Stimulated activated CD8-positive, alpha-beta memory T cell treated with anti-CD3 and anti-CD28 coated beads, Interleukin-4, amount 100 ng/mL, for 24 hours (primary cell): ENCODE measurements at places on chromosomes 16 and 17.

DNA sequence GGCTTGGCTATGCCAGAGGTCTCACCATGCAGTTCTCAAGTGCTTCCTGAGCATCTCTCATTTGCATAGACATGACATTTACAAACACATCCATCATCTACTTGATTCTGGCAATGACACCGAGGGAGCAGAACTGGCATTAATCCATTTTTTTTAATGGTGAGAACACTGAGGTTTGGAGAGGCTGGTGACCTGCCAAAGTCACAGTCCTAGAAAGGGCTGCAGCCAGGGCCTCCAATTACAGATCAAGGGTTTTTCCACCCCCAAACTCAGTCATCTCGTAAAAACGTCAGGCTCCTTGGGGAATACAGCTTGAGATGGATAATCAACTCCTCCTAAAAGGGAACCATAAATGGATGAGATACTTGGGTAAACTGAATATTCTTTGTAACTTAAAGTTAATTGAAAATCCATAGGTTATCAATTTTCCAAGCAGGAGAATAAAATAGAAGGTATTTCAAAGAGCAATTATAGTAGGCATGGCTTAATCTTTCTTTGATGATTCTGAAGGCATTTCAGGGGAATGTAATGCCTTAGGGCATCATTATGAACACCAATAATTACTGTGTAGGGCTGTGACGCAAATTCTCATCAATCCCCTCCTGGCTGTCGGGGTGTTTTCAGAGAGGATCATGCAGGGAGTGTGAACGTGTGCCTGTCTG, 9.4 kb upstream of the MEOX1 start:
- DNase-seq: no peak

DNA sequence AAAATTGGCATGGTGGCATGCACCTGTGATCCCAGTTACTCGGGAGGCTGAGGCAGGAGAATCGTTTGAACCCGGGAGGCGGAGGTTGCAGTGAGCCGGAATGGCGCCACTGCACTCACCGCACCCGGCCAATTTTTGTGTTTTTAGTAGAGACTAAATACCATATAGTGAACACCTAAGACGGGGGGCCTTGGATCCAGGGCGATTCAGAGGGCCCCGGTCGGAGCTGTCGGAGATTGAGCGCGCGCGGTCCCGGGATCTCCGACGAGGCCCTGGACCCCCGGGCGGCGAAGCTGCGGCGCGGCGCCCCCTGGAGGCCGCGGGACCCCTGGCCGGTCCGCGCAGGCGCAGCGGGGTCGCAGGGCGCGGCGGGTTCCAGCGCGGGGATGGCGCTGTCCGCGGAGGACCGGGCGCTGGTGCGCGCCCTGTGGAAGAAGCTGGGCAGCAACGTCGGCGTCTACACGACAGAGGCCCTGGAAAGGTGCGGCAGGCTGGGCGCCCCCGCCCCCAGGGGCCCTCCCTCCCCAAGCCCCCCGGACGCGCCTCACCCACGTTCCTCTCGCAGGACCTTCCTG, at the start of gene HBQ1:
TSS of gene HBQ1 (plus strand) at position 359 of the 575 bp plus-strand sequence. CDS start at position 387, 28 bp downstream.
- DNase-seq: no peak

DNA sequence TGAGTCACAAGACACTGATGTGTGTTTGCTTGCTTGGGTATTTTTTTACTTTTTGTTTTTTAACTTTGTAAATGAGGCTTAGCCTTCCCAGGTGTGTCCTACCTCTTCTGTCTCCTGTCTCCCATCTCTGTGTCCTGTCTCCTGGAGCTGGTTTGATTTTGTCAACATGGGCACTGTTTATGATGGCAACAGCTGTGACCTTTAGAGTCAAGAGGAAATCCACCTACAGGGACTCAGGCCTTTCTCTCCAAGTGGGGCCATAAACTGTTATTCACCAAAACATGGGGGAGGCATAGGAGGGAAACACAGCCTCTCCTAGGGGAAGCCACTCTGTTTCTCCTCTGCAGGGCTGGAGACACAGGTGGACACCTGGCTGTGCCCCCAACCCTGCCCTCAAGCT, 13.1 kb upstream of the PLCG2 start:
- no peak for DNase-seq

GRCh38 chr16:88003316-88003715, 52.1 kb downstream of the BANP start:
- no peak for DNase-seq

GRCh38 chr17:4422864-4423263, 10.9 kb upstream of the SPNS3 start:
- no peak for DNase-seq

DNA sequence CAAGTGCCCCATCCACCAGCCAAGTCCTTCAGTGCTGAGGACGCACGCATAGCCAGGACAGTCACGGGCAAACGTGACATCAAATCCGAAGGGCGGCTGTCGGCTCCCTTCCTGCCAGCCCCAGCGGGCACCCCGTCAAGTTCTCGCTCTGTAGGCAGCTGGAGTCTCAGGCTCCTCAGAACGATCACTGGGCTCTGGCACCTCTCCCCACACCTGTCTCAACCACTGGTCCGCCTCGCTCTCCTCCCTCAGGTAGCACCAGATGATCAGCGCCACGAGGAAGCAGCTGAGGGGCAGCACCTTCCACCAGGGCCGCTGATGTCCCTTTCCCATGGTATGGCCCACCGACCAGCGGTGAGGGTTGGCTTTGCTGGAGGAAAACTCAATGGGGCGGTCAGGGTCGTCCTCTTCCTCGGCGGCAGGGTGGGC, 422 bp downstream of the UQCC4 start:
- DNase-seq: no peak

DNA sequence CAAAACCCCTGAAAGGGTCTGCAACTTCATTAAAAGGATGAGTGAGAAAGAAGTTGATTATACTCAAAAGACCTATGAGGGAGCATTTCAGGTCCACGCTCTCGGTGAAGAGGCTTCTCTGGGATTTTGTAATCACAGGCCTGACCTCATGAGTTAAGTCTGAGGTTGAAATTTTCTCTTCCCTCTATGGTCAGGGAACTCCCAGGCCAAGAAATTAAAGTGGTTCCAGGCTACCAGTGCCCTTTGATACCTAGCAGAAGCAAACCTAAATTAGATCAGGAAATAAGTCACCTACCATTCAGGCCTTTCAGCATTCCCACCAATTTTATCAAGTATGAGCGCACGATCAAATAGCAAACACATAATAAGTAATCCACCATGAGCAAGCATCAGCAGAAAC, 27.9 kb downstream of the MBTD1 start:
- no peak for DNase-seq

DNA sequence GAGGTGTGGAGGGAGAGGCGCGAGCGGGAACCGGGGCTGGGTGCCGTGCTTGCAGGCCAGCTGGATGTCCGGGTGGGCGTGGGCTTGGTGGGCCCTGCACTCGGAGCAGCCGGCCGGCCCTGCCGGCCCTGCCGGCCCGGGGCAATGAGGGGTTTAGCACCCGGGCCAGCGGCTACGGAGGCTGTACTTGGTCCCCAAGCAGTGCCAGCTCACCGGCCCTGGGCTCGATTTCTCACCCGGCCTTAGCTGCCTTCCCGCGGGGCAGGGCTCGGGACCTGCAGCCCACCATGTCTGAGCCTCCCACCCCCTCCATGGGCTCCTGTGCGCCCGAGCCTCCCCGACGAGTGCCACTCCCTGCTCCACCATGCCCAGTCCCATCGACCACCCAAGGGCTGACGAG, 24.7 kb upstream of the GPATCH8 start:
- no peak for DNase-seq

GRCh38 chr16:11232852-11233726, 22.9 kb downstream of the SOCS1 start:
- DNase-seq: peak; percentile 83

DNA sequence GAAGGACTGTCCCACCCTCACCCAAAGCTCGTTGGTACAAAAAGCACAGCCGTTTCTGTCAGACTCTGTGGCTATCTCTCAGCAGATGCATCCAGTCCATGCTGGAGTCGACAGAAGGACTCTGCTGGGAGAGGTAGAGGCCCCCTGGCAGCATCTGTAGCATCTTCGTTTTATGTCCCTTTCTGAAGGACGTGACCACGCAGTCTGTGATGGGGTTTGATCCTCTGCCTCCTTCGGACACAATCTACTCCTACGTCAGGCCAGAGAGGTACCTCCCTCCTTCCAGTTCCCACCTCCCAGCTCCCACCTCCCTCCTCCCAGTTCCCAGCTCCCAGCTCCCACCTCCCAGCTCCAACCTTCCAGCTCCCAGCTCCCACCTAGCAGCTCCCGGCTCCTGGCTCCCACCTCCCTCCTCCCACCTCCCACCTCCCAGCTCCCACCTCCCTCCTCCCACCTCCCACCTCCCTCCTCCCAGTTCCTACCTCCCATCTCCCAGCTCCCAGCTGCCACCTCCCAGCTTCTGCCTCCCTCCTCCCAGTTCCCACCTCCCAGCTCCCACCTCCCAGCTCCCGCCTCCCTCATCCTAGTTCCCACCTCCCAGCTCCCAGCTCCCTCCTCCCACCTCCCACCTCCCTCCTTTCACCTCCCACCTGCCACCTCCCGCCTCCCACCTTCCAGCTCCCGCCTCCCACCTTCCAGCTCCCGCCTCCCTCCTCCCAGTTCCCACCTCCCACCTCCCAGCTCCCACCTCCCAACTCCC, 11.4 kb upstream of the MC1R start:
- DNase-seq: no peak
